ENCODE measurements at places on chromosomes 3 and 15. TPM values are rescaled to one million over a fixed set of nuclear protein-coding genes. Genes with fewer than 3 reads are reported as not detected.

The CLDN16 gene
- 0.96 TPM for total RNA-seq

The HESX1 gene
- 3.0 TPM for total RNA-seq

The CMTM7 gene
- total RNA-seq, result 15.3 TPM

The PDCD10 gene
- total RNA-seq, result 53.3 TPM

The DALRD3 gene
- 65.9 TPM for total RNA-seq

The HEMK1 gene
- 15.5 TPM for total RNA-seq

The P2RY12 gene
- total RNA-seq, result 0.10 TPM

The CHL1 gene
- total RNA-seq, result 0.28 TPM

The HTR3E gene
- total RNA-seq, result not detected

The ALDH1L1 gene
- total RNA-seq, result 0.28 TPM

The ZCWPW2 gene
- total RNA-seq, result 0.48 TPM

The RHOV gene
- total RNA-seq, result 2.1 TPM
